IMR-90 (cell line): ENCODE measurements at places on chromosomes 3 and 15. TPM values are rescaled to one million over a fixed set of nuclear protein-coding genes. Genes with fewer than 3 reads are reported as not detected.
A peak's percentile ranks its signal among the peaks of the same experiment; 100 is the strongest.

Gene MAP1A
- 47.2 and 48.2 TPM in 2 replicates for total RNA-seq

Gene MFGE8
- total RNA-seq: 201 and 232 TPM in 2 replicates

- no peaks in the 10 kb centered on the region for H3K36me3 ChIP-seq
- H3K4me1 ChIP-seq: peaks cover 22% of the 10 kb centered on the region
- H3K27me3 ChIP-seq: no peaks in the 10 kb centered on the region
- no peak for DNase-seq
- H3K27ac ChIP-seq: peak overlapping the region; percentile 32; the same call in 1 of the 2 replicates
- no peak overlapping the region for H3K4me3 ChIP-seq
Observed at GRCh38 chr15:39888243-39888642, 31.8 kb downstream of the GPR176 start.

DNA sequence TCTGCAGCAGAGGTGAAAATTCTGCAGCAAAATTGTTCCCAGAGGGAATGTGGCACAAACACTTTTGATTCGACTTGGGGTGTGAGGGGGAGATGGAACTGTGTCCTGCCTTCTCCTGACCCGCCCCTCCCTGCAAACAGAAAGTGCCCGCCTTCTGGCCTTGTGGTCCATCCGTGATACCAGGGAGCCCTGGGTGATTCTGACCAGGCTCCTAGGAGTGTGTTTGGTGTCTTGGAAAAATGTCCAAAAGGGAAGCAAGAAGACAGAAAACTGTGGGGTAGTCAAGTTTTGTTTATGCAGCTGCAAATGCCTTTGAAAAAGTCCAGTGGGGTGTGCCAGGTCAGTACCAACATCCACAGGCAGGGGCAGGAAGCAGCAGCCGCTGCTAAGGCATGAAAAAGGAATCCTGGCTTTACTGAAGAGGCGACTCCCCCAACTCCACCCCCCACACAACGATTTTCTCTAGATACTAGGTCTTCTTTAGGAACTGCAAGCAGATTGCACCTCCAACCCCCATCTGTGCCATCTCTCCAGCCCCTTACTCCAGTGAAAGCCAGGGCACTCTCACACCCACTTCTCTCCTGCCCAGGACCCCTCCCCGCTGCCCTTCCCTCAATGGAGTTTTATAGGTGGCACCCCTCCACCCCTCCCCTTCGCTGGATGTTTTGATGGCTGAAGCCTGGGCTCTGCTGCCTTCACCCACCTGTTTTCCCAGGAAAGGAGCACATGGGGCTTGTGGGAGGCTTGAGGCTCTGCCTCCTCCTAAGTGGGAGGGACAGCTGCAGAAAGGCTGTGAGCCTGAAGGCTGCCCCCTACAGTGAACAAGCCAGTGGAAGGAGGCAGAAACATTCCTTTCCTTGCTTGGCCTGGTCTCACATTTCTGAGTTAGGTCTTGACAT lies 82.4 kb upstream of the HERC1 start:
- peaks cover 11% of the 10 kb centered on the region for H3K27me3 ChIP-seq
- no peaks in the 10 kb centered on the region for H3K36me3 ChIP-seq
- H3K27ac ChIP-seq: no peak overlapping the region
- DNase-seq: peak; percentile 53
- H3K4me3 ChIP-seq: no peak overlapping the region
- H3K4me1 ChIP-seq: peaks cover 7% of the 10 kb centered on the region; the same call in 1 of the 2 replicates

DNA sequence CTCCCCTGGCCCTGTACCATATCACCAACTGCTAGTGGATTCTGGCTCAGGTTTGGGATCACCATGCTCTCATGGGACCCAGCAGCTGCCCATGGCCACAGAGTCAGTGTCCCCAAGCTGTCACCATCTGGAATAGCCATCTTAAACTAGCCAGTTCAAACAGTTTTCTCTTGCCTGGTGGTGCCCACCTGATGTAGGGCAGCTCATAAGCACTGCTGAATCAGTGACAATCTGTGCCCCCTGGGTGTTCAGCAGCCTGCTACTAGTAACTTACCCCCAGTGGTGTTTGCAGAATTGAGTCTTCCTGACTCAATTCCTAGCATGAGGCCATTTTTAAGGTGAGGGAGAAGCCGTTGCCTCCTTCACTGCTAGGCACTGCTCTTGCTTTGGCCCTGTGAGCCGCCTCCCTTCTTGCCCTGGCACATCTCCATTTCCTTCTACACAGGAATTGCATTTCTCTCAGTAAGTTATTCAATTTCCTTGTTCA lies 7.9 kb downstream of the RPSA start:
- H3K4me3 ChIP-seq: no peak overlapping the region
- no peaks in the 10 kb centered on the region for H3K4me1 ChIP-seq
- H3K27me3 ChIP-seq: no peaks in the 10 kb centered on the region
- H3K36me3 ChIP-seq: peaks cover 38% of the 10 kb centered on the region
- H3K27ac ChIP-seq: no peak overlapping the region

- H3K4me3 ChIP-seq: no peak overlapping the region
- peaks cover 2% of the 10 kb centered on the region; the same call in 1 of the 2 replicates for H3K4me1 ChIP-seq
- no peak for DNase-seq
- H3K27ac ChIP-seq: no peak overlapping the region
- no peaks in the 10 kb centered on the region for H3K27me3 ChIP-seq
Observed at GRCh38 chr15:81880314-81880713, 165.5 kb downstream of the MEX3B start.

GRCh38 chr3:133910422-133910821 lies 14.7 kb upstream of the RAB6B start:
- peaks cover 20% of the 10 kb centered on the region for H3K27me3 ChIP-seq
- no peak overlapping the region for H3K4me3 ChIP-seq
- H3K36me3 ChIP-seq: no peaks in the 10 kb centered on the region
- no peak for DNase-seq
- H3K4me1 ChIP-seq: no peaks in the 10 kb centered on the region

DNA sequence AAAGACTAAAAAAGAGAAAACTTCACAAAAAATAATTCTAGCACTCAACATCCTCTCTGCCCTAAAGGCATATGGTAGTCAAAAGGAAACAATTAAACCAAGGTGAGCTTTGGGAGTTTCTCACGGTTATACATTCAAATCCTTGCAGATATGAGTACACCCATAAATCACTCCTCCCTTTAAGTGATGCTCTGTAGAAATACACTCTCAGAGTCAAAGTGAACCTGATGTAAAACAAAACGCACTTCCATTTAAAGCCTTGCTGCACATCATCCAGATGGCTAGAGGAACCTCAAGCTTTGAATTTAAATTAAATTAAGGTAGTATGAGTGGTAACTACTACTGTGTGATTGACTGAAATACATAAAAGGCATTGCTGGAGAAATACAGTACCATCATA lies 36.0 kb upstream of the AADAC start:
- no peak overlapping the region for H3K4me3 ChIP-seq
- H3K27ac ChIP-seq: no peak overlapping the region
- H3K36me3 ChIP-seq: no peaks in the 10 kb centered on the region
- no peaks in the 10 kb centered on the region for H3K27me3 ChIP-seq
- H3K4me1 ChIP-seq: no peaks in the 10 kb centered on the region
- DNase-seq: no peak

- peak; percentile 12 for DNase-seq
- H3K4me1 ChIP-seq: no peaks in the 10 kb centered on the region
- H3K36me3 ChIP-seq: no peaks in the 10 kb centered on the region
- H3K27me3 ChIP-seq: no peaks in the 10 kb centered on the region
Observed at GRCh38 chr3:17023006-17023664, 138.4 kb downstream of the PLCL2 start.

DNA sequence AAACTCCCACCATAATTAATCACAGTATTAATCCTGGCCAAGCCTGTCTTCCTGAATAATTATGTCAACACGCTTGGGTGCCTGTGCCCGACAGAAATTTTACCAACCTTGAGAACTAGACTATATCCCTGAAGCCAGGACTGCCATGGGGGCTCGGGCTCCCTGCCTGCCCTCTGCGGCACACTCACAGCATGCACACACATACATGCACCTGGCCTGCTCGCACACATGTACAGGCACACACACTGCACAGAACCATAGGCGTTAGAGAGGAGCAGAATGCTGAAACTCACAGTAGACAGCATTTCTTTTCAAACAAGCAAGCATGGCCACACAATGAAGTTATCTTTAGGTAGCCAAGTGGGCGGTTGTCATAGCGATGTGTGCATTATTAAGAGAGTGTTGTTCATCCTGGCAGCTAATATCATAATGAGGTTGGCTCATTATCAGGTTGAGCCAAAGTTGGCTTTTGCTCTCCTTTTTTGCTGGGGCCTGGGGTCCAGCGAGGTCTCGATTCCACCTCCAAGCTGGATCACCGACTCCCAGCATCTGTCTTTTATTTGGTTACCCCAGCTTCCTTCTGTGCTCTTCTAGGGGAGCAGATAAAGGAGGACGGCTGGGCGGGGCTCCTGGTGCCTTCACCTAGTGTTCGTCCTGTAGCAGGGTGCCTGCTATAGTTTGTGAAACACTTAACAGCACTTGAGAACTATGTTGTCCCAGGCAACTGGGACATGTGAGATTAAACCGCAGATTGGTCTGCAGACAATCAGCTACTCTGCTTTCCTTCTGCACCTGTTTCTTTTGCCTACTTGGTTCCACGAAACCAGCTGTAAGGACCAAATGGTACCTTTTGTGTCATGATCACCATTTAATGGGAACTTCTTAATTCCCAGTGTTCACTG lies 91.4 kb downstream of the ZNF621 start:
- H3K4me3 ChIP-seq: no peak overlapping the region
- no peaks in the 10 kb centered on the region for H3K36me3 ChIP-seq
- H3K27me3 ChIP-seq: peaks cover 3% of the 10 kb centered on the region
- no peak for DNase-seq
- H3K27ac ChIP-seq: no peak overlapping the region

DNA sequence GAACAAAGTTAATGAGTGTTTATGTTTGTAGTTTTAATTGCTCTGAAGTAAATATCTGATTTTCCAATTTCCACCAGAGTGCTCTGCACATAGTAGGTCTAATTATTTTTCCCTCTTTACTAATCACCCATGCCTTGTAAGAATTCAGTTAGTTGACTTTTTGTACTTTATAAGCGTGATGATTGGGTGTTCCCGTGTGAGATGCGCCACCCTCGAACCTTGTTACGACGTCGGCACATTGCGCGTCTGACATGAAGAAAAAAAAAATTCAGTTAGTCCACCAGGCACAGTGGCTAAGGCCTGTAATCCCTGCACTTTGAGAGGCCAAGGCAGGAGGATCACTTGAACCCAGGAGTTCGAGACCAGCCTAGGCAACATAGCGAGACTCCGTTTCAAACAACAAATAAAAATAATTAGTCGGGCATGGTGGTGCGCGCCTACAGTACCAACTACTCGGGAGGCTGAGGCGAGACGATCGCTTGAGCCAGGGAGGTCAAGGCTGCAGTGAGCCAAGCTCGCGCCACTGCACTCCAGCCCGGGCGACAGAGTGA lies 507 bp upstream of the VHL start:
- H3K27me3 ChIP-seq: no peaks in the 10 kb centered on the region
- H3K4me3 ChIP-seq: no peak overlapping the region
- H3K36me3 ChIP-seq: peaks cover 11% of the 10 kb centered on the region
- H3K27ac ChIP-seq: peak overlapping the region; percentile 25; the same call in 1 of the 2 replicates
- DNase-seq: no peak

DNA sequence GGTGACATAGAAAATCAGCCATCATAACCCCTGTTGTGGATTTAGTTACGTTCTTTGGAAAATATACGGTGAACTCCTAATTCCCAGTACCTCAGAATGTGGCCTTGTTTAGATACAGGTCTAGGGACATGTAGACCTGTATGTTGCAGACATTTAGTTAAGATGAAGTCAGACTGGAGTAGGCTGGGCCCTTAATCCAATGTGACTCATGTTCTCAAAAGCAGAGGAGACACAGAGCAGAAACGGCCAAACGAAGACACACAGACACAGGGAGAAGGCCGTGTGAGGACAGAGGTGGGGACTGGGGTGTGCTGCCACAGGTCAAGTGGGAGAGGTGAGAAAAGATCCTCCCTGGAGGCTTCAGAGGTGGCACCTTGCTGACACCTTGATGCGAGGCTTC lies 119.0 kb upstream of the PROK2 start:
- no peaks in the 10 kb centered on the region for H3K36me3 ChIP-seq
- no peak overlapping the region for H3K4me3 ChIP-seq
- peaks cover 13% of the 10 kb centered on the region for H3K27me3 ChIP-seq
- no peaks in the 10 kb centered on the region for H3K4me1 ChIP-seq

DNA sequence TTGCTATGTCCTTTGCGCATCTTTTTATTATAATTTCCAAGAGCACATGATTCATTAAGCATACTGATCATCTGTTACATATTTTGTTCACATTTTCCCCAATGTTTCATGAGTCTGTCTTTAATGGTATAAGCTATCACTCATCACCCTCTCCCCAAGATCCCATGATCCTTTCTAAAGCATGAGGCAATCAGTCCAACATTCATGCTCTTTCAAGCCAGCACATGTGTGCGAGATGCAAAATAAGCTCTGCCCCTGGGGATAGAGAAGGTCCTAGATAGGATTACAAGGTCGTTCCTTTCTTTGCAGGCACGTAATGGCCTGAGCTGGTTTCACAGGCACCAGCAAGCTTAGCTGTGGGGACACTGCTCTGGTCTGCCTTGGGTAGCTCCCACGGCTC lies 32.2 kb upstream of the B3GNT5 start:
- H3K27me3 ChIP-seq: peaks cover 32% of the 10 kb centered on the region
- no peaks in the 10 kb centered on the region for H3K36me3 ChIP-seq
- H3K4me1 ChIP-seq: no peaks in the 10 kb centered on the region
- DNase-seq: no peak

- no peak overlapping the region for H3K27ac ChIP-seq
- no peak overlapping the region for H3K4me3 ChIP-seq
- H3K36me3 ChIP-seq: peaks cover 8% of the 10 kb centered on the region
- H3K27me3 ChIP-seq: no peaks in the 10 kb centered on the region
- H3K4me1 ChIP-seq: peaks cover 2% of the 10 kb centered on the region; the same call in 1 of the 2 replicates
Observed at GRCh38 chr3:98874602-98875249, 26.8 kb downstream of the DCBLD2 start.

DNA sequence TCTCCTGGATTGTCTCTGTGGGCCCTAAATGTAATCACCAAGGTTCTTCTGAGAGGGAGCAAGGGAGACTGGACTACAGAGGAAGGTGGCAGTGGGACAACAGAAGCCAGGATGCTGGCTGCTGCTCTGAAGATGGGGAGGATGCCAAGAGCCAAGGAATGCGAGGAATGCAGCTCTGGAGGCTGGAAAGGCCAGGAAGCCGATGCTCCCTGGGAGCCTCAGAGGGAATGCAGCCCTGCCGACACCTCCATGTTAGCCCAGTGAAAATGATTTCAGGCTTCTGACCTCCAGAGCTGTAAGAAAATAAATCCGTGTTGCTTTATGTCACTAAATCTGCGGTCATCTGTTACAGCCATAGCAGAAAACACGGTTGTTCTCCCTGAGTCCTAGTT lies 44.1 kb downstream of the UMPS start:
- peaks cover 11% of the 10 kb centered on the region for H3K36me3 ChIP-seq
- peak overlapping the region; percentile 46; the same call in 1 of the 2 replicates for H3K27ac ChIP-seq
- H3K27me3 ChIP-seq: no peaks in the 10 kb centered on the region

DNA sequence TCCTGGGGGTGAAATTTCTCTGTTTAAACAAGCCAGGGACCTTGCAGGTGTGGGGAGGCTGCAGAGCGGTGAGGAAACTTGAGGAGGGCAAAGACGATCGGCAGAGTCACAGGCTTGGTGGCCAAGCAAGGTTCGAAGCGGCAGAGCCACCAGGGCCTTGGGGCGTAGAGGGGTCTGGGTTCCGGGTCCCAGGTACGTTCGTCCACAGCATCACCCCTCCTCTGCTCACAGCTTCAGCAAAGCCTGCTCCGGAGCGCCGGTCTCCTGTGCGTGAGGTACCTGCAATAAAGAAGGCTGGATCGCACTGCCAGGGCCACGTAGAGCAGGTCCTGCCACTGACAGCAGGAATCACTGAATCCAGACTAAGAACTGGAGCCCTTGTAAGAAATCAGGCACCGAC lies 66.8 kb upstream of the PCSK6 start:
- H3K4me3 ChIP-seq: no peak overlapping the region
- peaks cover 21% of the 10 kb centered on the region for H3K27me3 ChIP-seq
- H3K27ac ChIP-seq: no peak overlapping the region
- no peak for DNase-seq
